CD4-positive, alpha-beta T cell treated with Interleukin-2 at 100 ng/mL for 4 hours (primary cell): ENCODE measurements at places on chromosomes 7 and 10.

GRCh38 chr7:81162771-81163525 lies 244.1 kb upstream of the SEMA3C start:
- DNase-seq: no peak

GRCh38 chr10:96606946-96607345 lies 20.1 kb upstream of the TM9SF3 start:
- DNase-seq: no peak

DNA sequence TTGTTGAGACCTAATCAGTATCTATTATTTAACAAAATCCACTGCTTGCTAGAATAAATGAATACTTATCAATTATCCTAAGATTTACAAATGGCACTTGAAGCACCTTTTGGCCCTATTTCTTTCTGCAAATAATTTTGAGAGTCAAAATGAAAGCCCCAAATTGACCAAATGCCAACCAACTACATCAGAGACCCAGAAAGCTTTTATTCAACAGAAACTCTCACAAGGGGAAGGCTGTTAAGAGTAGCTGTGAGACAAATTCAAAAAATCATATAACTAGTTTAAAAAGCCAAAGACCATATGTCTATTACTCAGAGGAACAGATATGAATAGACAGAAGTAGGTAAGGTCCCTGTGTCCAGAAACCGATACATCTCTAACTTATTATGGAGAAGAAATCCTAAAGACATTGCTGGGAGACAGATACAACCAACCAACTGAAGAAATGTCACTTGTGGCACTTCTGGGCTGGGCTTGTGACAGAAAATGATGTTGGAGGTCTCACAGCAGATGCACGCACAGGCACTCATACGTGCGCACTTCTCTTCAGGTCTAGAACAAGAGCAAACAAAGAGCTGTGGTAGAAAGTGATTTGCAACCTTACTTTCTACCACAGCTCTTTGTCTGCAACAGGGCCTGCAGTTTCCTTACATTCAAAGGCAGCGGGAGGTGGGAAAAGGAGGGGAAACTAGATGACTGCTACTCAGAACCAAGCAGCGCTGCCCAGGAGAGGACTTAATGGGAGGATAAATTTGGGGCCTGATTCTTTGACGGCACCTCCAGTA lies 58.6 kb upstream of the KCNIP2 start:
- DNase-seq: no peak

- no peak for DNase-seq
Measured at GRCh38 chr10:97904018-97904381, 54.4 kb downstream of the GOLGA7B start.

GRCh38 chr10:103276251-103276895 lies 565 bp upstream of the INA start:
- DNase-seq: no peak
